ENCODE measurements at places on chromosomes 7 and 10.

DNA sequence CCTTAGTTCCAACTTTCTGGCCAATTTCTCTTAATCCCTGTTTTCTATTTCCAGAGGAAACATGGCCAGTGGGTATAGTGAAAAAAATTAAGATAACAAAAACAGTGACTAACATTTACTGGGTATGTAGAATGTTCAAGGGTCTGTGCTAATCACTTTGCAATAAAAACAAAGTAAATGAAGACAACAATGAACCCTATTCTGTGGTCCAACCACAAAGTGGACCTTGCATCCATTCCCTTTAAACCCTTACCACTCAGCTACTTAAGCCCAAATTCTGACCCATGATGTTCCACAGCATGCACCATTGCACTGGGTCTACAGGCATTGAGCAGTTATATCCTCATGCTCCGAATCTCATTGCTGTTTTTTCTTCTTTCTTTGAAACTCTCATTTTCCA lies 179.9 kb upstream of the PRKCQ start:
- DNase-seq, result no peak

- DNase-seq, result no peak
Observed at GRCh38 chr7:121741896-121742295, 131.1 kb upstream of the PTPRZ1 start.

DNA sequence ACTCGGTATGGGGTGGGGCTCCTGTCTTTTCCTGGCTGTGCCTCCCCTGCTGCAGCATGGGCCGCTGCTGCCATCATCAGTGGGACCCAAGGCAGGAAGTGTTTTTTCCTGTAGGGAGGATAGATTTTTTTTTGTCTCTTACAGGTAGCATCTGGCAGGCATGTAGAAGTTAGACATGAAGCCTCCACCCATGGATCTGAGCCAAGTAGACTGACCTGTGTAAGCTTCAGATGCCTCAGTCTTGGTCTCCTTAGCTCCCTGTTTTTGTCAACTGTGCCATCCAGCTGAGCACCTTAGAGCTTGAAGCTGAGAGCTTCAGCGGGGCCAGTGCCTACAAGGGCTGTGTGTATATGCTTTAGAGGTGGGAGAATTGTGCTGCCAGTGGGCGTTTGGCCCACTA lies 93.5 kb downstream of the AUTS2 start:
- no peak for DNase-seq

- DNase-seq, result no peak
Observed at GRCh38 chr7:74355091-74355490, 65.9 kb downstream of the CLIP2 start.

GRCh38 chr7:130292682-130293257 lies at the start of gene CPA4:
Gene CPA4 (plus strand): TSS chr7:130293161. CDS start chr7:130293181, 20 bp downstream.
- DNase-seq, result no peak

GRCh38 chr10:57948796-57949195 lies 318.9 kb downstream of the IPMK start:
- no peak for DNase-seq

GRCh38 chr10:18486438-18486837 lies 164.9 kb downstream of the NSUN6 start:
- DNase-seq, result no peak

GRCh38 chr7:39137480-39137879 lies 159.8 kb downstream of the POU6F2 start:
- no peak for DNase-seq

- DNase-seq, result no peak
Observed at GRCh38 chr7:91941450-91941849, 788 bp downstream of the AKAP9 start.

DNA sequence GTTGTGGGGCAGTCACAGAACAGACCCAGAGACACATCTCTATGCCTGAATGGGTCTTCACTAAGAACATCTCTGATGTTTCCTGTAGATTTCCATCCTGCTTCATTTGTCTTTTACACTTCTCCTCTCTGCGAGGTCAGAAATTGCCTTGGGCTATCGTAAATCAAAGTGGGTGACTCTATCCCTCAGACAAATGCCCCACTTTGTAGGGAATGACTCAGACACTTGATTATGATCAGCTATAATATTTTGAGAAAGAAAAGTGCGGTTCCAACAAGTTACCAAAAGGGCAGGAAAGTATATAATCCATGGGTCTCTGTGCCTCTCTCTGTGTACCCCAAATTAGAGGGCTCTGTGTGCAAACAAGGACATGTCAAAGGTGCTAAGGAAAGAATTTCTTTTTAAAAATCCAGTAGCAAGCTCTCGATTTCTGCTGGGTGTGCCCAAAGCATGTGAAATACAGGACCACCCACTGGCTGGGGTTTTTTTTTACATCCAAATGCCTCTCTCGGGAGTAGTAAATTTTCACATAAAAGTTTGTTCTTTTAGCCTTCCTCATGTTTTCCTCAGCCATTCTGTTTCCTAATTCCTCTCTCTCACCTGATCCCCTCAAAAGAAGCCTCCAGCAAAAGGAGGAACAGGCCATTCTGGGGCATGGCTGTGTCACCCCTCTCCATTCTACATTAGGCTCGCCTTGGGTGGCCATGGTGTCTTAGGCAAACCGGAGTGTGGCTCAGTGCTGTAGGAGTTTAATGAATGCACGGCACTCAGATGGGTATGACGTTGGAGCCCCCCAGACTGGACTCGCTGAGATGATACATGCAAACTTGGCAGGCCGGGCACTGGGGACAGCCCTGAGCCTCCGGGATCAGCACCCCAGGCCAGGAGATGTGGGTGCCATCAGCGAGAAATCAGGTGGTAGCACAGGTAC lies 6.3 kb upstream of the OPN4 start:
- DNase-seq, result no peak

DNA sequence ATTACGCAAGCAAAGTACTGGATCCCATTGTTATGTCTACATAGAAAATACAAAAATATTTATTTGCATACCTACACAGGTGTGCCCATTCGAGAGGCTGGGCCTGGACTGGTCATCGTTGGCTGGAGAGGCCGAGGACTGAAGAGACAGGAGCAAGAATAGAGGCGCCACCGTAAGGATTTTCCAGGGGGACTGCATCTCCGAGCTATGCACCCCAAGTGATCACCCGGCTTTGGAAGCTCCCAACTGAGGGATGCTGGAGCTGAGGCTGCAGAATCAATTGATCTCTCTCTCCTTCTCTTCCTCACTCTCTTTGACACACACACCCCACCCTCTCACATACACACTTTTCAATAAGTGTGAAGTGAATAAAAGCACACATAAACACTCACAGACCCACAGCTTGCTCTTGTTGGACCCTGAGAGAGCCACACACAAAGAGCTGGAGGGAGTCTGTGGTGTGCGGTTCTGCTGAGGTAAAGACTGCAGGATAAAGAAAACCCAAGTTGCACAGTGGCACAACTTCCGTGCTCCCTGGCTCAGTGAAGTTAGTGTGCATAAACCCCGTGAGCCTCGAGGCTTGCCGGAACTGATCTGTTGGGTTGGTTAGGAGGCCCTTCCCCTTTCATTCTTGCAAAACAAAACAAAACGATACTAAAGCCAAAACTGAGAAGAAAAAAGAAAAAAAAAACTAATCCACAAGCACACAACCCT lies at the start of gene AOAH:
AOAH (minus strand) TSS at position 544 of the 714 bp plus-strand sequence; CDS start at position 198, 346 bp downstream.
- DNase-seq, result peak; percentile 56

DNA sequence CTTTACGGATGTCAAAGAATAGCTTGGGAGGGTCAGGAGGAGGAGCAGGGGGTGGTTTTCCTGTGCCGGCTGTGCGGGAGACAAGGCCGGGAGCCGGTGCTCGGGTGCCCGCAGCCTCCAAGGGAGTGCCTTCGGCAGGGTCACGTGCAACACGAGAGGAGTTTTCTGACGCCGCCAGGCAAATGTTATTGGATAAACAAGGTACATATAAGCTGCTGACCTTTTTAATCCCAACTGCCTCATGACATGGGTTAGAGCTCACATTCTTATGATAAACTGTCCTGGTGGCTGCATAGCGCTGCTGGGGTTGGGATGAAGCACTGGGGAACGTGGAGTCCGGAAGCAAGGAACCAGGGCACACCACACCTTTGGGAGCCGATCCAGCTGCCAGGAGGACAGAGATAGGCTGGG lies 124.8 kb upstream of the PDLIM1 start:
- DNase-seq, result no peak

GRCh38 chr7:29980151-29980550 lies 9.4 kb downstream of the SCRN1 start:
- no peak for DNase-seq

DNA sequence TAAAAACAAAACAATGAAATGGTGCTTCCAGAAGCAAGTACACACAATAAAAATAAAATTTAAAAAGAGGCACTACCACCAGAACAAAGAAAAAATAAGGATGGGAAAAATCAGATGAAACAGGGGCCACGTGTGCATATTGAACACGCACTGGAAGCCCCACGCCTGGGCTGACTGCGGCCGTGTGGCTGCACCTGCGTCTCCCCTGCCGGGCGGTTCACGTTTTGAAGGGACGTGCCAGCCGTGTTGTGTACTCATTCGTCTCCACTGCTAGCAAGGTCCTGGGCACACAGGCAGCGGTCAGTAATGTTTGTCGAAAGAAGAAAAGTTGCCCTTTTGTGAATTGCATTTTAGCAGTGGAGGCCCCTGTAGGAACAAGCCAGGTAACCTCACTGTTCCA lies 255.9 kb upstream of the RNF32 start:
- no peak for DNase-seq

DNA sequence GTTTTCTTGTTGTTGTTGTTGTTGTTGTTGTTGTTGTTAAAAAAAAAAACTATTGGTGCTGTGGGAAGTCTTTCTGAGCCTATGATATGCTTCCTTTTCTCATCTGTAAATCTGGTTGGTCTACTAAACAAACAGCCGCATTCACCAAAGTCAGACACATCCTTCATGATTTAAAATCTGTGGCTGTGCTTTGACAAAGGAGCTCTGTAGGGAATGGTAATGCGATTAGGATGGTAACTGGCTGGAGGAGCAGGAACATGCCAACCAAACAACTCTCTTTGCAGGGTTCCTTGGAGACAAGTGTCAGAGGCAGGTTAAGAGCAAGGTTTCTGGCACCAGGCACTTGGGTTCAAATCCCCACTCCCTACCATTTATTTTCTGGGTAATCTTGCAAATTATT lies 14.9 kb upstream of the SP4 start:
- no peak for DNase-seq

DNA sequence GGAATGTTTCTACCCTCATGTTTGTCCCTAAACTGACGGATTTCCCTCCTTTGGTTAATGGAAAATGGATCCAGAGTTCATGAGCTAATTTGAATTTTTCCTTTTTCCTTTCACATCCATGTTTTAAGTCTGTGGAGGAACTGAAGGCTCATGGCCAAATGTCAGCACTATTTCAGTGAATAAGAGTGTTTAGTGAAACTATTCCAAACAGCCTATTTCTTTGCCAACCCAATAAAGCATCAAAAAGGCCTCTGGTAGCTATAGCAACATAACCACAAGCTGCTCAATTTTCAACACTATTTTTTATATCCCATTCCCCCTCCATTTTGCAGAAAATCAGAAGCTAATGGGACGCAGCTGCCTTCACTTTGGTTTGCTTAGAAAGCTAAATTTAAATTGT lies 1454.1 kb downstream of the GATA3 start:
- DNase-seq, result no peak

GRCh38 chr10:103238506-103239252 lies 7.0 kb upstream of the RPEL1 start:
- no peak for DNase-seq

GRCh38 chr10:74227697-74228424 lies 76.8 kb downstream of the ADK start:
- no peak for DNase-seq

- no peak for DNase-seq
Observed at GRCh38 chr10:79046326-79046725, 22.4 kb upstream of the ZMIZ1 start.

DNA sequence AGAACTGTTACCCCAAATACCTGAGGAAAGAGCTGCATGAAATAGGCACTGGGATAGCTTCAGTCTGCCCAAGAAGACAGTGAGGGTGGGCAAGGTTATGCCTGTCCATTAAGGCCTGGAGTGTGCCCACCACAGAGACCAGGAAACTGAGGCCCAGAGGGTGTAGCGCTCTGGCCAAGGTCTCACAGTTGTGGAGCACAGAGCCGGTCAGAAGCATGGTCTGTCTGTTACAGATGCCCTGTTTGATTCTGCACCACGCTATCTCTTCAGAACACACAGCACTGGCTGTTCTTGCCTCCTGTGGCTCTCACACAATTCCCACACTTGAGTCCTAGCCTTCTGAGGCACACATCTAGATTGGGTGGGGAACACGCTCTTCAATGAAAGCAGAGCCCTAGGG lies 261.4 kb downstream of the GRID1 start:
- DNase-seq, result no peak
